ENCODE measurements at places on chromosomes 16 and 17.

- DNase-seq = no peak
Observed at GRCh38 chr17:55294042-55294751, 29.4 kb downstream of the HLF start.

DNA sequence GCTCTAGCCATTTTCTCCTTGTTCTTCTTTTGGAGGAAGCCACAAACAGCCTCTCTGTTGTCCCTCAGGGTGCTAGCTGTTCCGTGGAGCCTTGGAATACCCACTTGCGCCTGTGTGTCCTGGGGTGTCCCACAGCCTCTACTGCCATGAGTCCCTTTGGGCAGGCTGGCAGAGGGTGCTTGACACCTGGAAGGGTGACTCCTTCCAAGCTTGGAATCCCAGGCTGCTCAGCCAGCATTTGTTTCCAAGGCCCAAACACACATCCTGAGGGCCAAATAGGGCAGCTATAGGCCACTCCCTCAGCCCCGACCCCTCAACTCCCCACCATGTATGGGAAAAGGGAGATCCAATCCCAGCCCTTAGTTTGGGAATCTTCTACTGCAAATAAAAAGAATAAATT, 14.9 kb downstream of the ZNHIT3 start:
- DNase-seq = no peak

- peak; percentile 78 for DNase-seq
Observed at GRCh38 chr17:8420041-8420934, 15.4 kb upstream of the NDEL1 start.

GRCh38 chr16:12801511-12802042, 2.1 kb downstream of the CPPED1 start:
- no peak for DNase-seq

- no peak for DNase-seq
Observed at GRCh38 chr17:80053102-80053501, 16.7 kb downstream of the CCDC40 start.

GRCh38 chr17:67229109-67229955, 15.7 kb downstream of the HELZ start:
- no peak for DNase-seq

GRCh38 chr16:72848759-72849664, 198.9 kb downstream of the ZFHX3 start:
- no peak for DNase-seq

- peak; percentile 22 for DNase-seq
Observed at GRCh38 chr16:62872339-62872738, 836.1 kb upstream of the CDH8 start.

DNA sequence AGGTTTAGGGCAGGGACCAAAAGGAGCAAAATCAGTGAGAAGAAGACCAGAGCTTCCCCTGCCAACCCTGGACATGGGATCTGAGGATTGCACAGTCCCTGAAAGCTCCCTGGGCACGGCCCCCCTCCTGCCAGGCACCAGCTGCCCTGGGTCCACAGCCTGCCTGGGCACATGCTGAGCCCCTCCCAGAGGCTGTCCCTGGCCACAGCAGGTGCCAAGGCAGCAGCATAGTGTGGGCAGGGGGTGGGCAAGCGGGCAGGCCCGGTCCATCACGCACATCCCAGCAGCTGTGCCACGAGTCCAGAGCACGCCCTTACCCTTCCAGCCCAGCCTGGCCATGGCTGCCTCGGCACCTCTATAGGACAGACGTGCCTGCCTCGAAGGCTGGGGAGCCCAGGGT, 12.7 kb downstream of the SCN4A start:
- DNase-seq = no peak

DNA sequence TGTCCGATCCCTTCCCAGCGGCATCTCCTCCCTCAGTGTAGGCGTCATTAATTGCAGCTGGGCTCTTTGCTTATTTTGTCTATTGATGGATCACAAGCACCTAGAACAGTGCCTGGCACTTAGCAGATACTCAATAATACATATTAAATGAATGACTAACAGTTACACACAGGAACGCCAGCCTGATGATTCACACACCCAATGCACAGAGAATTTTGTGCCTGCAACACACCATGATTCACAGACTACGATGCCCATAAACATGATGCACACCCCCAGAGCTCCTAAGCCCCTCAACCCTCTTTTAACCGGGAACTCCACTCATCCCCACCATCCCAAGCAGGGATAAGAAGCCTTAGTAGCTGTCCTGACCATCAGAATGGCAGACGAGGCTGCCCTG, 66.6 kb upstream of the TMEM97 start:
- no peak for DNase-seq

- no peak for DNase-seq
Observed at GRCh38 chr17:75352079-75352569, 53.4 kb downstream of the GRB2 start.

DNA sequence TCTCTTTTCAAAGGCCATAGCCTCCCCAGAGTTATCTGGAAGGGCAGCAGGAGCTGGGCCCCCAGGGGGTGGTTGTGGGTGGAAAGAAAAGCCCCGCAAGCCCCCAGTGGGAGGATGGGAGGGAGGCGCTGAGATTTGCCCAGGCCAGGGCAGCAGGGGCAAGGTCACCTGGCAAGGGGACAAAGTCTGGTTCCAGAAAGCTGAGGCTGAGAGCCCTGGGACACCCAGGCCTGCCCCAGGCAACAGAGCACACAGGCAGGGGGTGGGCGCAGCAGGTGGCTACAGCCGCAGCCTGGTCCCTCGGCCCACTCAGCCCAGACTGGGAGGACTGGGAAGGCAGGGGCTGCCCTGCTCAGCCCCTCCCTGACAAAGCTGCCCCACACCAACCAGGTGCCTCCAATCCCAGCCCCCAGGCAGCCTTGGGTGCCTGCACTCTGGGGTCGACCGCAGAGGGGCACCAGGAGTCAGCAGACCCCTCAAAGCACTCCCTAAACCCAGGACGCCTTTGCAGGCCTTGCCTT, 23.7 kb upstream of the GSG1L start:
- DNase-seq = no peak

DNA sequence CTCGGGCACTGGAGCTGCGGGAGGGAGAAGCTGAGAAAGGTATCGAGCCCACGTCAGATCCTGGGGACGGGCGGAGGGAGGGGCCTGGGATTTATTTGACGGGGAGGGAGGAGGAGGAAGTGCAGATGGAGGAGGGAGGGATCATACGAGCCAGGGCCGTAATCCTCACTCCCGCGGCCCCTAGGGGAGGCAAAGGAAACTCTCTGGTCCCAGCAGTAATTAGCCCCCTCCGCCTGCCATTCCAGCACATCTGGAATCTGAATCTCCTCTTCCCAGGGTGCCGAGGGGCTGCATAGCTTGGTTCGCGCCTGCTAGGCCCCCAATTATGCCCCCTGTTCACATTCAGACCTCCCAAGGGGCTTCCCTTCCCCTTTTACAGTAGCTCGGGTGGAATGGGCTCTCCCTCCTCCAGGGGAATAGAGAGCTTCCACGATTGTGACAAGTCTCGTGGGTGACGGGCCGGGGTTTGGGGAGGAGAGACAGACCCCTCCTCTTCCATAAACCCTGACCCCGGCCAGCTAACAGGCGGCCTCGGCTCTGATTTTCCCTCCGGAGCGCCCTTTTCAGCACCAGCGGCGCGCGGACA, at the start of gene SEZ6L2:
Gene SEZ6L2 (minus strand): TSS at position 35 of the 586 bp plus-strand sequence. CDS start 531 bp downstream, outside the sequence.
- no peak for DNase-seq

DNA sequence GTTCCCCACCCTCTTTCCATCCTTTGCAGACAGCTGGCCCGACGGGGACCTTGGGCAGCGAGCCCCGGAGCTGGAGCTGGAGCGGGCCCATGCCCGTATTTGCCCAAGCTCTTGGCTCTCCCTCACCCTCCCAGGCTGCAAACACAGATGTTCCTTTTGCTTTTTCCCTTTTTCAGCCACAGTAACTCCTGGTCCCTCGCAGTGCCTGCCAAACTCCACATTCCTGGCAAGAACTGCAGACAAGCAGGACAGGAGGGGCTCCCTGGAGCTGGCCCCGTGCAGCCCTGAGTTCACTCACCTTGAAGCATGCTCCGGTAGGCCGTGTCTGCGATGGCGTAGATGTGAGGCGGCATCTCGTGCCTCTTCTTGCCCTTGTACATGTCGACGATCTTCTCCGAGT, 33.9 kb downstream of the MYH11 start:
- no peak for DNase-seq

Measured in CMK (cell line).